ENCODE measurements at places on chromosomes 7 and 10.

GRCh38 chr10:132645247-132645530, 107.6 kb downstream of the INPP5A start:
- no peak for DNase-seq

- DNase-seq = no peak
These were observed 28.0 kb upstream of the GNAI1 start for GRCh38 chr7:80106498-80107113.

GRCh38 chr10:79322616-79323543, 24.4 kb upstream of the PPIF start:
- DNase-seq = peak; percentile 83

DNA sequence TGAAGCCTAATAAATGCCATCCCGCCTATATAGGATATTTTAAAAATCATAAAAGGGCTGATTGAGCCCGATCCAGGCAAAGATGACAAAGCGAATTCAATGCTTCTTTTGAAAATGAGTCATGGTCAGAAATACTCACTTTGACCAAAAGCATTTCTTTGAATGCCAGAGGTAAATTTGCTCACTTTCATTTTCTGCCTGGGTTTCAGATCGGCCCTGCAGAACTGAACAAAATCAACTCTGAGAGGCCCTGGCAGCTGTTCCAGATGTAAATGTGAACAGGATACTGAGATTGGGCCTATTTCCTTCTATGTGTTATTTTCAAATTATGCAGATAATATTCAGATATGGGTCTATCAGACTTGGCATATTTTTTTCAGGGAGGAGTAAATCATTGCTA, 114.8 kb upstream of the ARID5B start:
- peak; percentile 85 for DNase-seq

DNA sequence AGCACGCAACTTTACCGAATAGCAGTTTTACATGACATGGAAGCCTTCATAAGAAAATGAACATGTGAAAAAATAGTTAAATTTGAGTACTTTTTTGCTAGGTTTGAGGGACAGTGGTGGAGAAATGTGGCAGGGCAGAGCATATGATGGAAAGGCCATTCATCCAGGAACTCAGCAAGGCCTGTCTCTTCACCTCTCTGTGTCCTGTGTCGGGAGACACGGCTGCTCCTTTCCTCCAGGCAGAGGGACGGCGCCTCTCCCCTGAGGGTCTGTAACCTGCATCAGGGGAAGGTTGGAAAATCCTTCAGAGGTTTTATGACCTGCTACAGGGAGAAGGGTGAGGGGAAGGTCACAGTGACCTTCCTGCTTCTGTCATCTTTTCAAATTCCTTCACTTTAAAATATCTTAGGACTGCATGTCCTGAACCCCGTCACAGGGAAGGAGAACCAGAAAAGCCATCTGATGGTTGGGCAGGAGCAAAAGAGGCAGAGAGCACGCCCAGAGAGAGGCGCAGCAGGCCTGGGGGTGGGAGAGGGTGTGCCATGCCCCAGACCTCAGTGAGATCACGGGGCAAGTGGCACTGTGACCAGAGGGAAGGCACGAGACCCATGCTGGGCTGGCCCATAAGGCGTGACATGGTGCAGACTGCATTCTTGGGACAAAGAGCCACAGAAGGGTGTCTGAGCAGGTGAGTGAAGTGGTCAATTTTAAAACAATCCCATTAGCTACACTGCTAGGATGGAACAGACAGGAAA, 44.0 kb downstream of the GSDME start:
- no peak for DNase-seq

DNA sequence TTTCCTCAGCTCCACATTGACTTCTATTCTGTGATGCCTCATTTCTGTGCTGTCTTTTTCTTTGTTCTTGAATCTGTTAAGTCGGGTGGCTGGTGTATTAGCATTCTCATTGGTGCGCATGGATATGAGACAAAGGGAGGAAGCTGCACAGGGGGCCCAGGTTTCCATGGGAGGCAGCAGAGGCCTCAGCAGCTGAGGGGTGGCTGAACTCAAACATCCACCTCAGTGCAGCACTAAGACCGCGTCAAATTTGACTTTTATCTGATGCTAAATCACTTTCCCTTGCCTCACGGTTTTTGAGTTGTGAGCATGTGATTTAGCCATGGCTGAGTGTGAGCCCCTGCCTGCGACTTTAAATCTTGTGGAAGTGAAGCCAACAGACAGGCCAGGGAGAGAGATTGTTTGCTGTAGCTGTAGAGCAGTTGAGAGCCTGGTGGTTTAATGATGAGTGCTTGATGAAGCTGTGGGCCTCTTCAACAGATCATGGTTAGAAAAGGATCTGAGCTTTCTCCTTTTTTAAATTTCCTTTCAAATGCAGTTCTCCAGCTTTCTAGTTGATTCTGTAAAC, 193.3 kb upstream of the ZNF804B start:
- no peak for DNase-seq

DNA sequence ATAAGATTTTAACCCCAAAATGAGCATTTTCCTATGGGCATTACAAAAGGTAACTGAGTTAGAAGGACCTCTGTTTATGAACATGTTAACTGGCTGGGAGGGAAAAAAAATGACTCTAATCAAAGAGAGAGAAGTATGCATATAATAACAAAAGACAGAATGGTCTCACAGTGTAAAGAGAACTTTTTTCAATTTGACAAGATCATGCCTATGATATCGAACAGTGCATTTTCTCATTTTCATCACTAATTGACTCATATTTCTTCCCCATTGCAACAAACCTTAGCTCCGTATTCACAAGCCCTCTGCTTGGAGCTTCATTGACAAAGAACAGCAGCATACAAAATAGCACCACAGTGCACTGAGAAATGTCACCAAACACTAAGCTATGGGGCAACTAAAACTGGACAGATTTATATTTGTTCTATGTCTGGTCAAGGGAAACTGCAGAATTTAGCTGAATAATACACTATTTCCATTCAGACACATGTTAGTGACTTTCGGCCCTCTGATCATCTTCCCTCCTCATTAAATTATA, 45.6 kb downstream of the SMURF1 start:
- DNase-seq = no peak

DNA sequence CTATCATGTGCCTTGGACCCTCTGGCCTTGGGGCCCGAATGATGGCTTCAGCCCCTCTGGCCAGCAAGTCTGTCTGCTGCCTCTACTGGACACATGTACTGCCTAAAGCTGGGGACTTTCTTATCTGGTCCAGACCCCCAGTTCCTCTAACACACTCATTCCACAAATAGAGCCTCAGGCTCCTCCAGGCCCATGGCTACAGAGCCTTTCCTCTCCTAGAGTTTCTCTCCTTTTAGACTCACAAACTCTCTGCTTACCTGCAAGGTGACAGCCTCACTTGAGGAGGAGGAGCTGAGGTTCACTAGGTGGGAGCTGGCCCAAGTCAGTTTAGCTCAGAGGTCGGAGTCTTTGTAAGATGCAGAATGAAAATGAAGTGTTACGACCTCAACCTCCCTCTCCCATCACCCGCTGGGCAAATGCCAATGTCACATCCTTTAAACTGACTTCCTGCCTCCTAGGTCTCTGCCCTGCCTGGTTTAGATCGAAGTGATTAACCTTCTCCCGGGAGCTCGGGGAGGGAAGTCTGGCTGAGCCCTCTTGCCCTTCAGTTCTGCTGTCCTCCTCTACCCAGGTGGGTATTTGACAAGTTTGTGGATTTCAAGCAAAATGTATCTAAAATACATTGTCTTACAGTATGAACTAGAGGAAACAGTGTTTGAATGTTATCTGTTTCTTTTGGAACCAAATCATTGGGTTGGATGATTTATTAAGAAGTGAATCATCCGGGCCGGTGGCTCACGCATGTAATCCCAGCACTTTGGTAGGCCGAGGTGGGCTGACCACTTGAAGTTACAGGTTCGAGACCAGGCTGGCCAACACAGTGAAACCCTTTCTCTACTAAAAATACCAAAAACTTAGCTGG, 71.9 kb upstream of the TNS3 start:
- DNase-seq = peak; percentile 82

- peak; percentile 87 for DNase-seq
These were observed 44.9 kb downstream of the AKR1B15 start for GRCh38 chr7:134593530-134594392.

GRCh38 chr10:96650958-96651357, 64.1 kb upstream of the TM9SF3 start:
- no peak for DNase-seq

- DNase-seq = no peak
These were observed 333.8 kb downstream of the CALN1 start for GRCh38 chr7:72078301-72078700.

- no peak for DNase-seq
These were observed 88.8 kb downstream of the NOD1 start for GRCh38 chr7:30389791-30390190.

DNA sequence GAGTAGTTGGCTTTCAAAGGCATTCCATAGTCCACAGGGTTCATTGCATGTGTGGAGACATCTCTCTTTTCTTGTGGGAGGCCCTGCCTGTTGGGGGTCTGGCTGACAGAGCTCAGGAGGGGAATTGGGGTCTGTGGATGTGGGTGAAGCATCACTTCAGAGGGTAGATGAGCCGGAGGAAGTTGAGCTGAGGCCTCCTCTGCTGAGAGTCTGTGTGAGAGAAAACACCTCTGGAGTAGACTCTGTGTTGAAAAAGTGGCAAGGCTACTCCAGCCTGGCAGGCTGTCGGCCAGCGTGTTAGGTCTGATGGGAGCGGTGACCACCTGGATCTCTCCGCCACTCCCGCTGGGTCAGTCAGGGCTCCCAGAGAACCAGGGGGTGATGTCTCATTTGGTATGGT, 358.0 kb upstream of the MGMT start:
- no peak for DNase-seq

DNA sequence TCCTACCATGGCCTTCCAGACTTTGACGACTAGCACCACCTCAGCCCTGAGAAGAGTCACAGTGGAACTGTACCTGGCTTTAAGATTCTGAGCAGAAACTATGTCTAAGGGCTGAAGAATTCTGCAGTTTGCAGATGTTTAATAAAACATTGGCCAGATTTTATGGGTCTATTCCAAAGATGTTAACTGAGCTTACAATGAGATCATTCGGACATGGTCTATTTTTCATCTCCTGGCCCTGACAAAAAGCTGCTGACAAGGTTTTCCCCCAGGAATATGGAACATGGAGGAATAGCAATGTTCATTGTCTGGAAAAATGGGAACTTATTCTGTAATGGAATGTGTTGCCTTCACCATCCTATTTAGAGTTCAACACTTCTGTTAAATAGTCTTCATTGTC, 66.4 kb downstream of the PTF1A start:
- no peak for DNase-seq

- peak; percentile 50 for DNase-seq
These were observed 8.6 kb downstream of the BTBD16 start for GRCh38 chr10:122279725-122280141.

- DNase-seq = no peak
These were observed 153.5 kb upstream of the MTPN start for GRCh38 chr7:136130511-136131303.

GRCh38 chr10:501596-501995, 187.9 kb downstream of the DIP2C start:
- peak; percentile 52 for DNase-seq

- peak; percentile 80 for DNase-seq
These were observed 76.4 kb downstream of the MAP3K8 start for GRCh38 chr10:30510184-30510931.

- peak; percentile 49 for DNase-seq
These were observed 15.5 kb upstream of the CRTAC1 start for GRCh38 chr10:98045785-98046389.

DNA sequence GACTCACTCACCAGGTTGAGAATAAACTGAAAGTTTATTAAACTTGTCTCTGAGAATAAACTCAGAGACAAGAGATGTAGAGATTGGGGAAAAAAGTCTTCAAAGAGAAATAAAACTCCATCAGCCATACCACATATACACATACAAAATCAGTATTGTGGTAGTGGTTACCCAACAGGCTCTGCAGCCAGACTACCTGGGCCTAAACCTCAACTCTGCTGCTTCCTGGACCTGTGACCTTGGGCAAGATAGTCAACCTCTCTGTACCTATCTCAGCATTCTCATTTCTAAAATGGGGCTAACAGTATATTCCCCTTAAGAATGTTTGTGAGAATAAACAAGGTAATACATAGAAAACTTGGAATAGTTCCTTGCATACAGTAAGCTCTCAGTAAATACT, 15.3 kb downstream of the TPK1 start:
- no peak for DNase-seq

DNA sequence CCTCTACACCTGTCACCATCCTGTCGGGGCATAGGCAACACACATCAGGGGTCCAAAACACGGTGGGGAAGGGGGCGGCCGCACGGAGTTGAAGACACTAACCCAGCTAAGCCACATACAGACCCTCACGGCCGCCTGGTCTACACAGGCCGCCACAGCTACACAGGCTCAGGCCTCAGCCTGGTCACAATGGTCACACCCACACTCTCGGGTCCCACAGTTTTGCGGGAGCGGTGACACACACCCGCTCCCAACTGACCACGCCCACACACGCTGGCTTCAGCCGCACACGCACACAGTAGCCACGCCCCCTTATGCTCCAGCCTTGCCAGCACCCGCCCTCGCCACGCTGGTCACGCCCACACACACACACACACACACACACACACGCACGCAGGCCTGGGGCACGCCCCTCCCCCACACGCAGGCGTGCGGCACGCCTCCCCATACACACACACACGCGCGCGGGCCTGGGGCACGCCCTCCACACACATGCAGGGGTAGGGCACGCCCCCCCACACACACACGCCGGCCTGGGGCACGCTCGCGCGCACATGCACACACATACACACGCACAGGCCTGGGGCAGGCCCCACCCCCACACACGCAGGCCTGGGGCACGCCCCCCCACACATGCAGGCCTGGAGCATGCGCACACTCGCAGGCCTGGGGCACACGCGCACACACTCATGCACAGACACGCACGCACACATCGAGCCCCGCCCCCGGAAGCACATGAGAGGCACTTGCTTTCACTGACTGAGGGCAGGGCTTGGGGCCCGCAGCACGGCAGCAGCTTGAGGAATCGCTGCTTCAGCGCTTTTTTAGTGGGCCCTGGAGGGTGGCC, 12.3 kb upstream of the OGA start:
- peak; percentile 88 for DNase-seq

- no peak for DNase-seq
These were observed 5.6 kb upstream of the PSTK start for GRCh38 chr10:122974543-122975064.

- no peak for DNase-seq
These were observed 82.8 kb upstream of the EEPD1 start for GRCh38 chr7:36070230-36070629.

- DNase-seq = no peak
These were observed 482 bp upstream of the ACTR3C start for GRCh38 chr7:150323682-150324372.

DNA sequence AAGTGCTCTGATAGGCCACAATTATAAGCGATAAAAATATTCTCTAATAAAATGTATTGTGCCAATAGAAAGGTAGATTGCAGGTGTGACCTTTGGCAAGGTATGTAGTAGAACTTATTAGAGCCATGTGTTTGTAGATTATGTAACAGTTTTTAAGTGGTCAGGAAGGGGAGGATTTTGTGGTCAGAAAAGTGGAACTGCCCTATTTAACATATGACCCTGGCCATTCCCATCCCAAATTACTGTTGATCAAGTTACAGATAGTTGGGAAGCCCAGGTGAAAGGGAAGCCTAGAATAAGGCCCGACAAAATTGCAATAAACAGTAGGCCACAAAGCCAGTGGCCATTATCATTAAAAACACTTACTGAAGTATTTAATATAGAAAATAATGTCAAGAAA, 89.2 kb downstream of the SPAG6 start:
- no peak for DNase-seq

Measured in fibroblast of mammary gland (primary cell).